ENCODE measurements at places on chromosomes 5 and 9.

GRCh38 chr5:120624021-120624563 lies 160.0 kb downstream of the PRR16 start:
- no peak for DNase-seq

DNA sequence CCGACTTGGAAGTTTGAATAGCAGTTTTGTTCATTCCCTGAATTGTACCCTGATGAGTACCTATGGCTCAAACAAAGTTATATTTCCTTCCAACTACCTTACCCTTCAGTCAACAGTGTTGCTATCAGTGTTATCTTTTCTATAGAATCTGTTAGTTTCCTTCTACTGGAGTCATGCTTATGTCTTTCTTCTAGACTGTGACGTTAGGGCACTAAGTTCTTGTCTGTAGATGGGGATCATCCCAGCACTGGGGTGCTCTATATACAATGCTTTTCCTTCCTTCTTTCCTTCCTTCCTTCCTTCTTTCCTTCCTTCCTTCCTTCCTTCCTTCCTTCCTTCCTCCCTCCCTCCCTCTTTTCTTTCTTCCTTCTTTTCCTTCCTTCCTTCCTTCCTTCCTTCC lies 973.0 kb downstream of the CDH12 start:
- DNase-seq = no peak

DNA sequence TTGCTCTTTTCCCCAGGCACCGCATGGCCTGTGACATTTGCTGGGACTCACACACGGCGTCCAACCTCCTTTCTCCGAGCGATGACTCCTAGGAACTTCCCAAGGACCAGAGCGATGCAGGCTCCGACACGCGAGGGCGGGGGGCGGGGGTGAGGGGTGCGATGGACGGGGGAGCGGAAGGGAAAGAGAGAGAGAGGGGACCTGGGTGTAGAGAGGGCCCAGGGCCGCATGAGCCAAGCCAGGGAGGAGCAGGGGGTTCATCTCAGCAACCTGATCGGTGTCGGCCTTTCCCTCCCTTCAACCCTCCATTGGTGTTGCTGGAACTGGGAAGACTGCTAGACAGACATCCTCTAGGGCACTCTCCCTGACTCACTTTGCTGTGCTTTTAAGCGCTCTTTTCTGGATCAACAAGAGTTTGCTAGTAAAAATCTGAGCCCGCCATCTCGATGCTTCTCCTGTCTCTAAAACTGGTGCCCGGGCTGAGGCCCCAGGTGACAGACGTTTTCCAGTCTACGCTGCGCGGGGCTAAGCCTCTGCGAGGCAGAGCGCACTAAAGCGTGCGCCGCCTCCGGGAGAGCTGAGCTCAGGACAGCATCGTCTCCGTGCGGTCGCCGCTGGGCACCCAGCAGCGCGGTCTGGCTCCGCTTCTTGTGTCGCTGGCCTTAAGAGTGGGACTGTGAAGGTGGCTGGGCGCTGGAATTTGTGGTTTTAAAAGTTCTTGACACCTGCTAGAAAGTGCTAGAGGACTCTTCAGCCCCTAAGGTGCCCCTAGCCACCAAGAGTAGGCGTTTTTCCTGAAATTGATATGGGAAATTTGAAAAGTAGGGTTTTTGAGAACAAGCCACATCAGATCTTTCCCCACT lies 1.0 kb upstream of the TSLP start:
- no peak for DNase-seq

DNA sequence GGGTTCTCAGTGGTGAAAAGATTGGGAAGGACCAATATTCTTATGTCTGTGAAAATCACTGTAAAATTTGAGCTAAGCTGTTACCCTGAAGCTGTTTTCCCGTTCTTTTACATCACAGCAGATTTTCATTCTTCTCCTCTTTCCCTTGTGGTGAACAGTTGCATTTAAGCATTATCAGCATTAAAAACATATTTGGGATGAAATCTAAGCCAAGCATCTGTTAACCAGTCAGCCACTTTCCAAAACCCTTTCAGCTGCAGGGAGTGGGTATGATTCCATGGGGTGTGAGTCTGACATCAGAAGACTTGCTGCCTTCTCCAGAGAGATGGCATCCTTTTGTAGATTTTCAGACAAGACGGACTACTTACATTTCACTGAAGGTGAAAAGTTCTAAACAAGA lies 97.2 kb downstream of the TRIO start:
- DNase-seq = no peak

DNA sequence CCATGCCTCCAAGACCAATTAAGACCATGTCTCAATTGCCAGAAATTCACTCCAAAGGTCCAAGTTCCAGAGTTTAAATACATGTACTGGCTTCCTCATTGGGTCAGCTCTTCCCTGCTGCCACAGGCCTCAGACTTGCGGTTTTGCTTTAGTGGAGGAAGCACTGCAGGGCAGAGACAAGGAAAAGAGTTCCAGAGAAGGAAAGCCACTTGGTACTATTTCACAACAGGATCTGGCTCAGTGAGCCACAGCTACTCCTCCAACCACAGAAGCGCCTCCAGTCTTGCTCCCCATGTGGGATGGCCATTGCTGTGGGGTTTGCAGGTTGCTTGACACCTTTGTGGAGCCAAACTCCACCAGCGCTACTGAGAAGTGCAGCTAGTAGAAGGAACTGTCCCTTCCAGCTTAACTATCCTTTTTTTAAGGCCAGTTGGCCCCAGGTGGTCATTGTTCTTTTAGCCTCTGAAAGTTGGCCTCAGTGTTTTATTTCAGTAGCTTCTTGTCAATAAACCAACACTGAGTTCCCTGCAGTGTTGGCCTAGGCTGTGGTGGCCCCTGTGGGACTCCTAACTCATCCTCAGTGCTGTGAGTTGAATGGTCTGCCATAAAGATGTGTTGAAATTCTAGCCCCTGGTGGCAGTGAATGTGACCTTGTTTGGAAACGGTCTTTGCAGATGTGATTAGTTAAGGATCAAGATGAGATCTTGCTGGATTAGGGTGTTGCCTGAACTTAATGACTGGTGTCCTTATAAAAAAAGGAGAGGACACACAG lies 93.7 kb upstream of the DAP start:
- no peak for DNase-seq

DNA sequence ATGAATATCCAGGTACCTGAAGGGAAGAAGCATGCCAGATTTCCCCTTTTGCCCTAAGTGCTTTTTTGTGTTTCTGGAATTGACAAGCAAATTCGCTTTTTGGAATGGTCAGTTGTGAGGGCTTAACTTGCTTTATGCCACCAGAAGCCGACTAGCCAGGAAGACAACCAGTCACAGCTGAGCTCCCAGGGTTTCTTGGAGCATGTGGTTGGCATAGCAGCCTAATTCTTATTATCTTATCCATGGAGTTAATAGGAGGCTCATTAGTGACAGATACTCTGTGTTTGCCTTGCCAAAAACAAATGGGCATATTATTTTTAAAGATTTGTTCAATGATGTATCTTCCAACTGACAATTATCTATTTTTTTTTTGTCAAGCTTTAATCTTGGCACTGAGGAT lies 500.7 kb downstream of the PTPRD start:
- DNase-seq = no peak

- DNase-seq = peak; percentile 60
Measured at GRCh38 chr5:181159286-181160151, 12.1 kb downstream of the OR2V2 start.

GRCh38 chr9:34771007-34771406 lies 61.1 kb upstream of the CCL21 start:
- no peak for DNase-seq

GRCh38 chr9:136590821-136591752 lies 45.2 kb upstream of the NOTCH1 start:
- DNase-seq = no peak

DNA sequence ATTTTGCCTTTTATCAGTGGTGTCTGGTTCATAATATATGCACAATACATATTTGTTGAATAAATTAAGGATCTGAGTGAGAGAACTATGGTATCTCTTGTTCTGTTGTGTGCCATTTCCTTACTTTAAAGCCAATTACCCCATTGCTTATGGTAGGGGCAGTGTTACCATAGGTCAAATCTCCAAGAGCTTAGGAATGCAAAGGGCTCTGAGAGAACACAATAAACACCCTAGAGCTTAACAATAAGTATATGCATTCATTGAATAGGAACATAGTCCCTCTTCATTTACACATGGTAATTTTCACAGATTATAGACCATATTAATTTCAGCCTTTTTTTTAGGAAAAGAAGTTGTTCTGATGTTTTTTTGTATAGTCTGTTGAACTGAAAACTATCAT lies 112.2 kb downstream of the MCTP1 start:
- no peak for DNase-seq

DNA sequence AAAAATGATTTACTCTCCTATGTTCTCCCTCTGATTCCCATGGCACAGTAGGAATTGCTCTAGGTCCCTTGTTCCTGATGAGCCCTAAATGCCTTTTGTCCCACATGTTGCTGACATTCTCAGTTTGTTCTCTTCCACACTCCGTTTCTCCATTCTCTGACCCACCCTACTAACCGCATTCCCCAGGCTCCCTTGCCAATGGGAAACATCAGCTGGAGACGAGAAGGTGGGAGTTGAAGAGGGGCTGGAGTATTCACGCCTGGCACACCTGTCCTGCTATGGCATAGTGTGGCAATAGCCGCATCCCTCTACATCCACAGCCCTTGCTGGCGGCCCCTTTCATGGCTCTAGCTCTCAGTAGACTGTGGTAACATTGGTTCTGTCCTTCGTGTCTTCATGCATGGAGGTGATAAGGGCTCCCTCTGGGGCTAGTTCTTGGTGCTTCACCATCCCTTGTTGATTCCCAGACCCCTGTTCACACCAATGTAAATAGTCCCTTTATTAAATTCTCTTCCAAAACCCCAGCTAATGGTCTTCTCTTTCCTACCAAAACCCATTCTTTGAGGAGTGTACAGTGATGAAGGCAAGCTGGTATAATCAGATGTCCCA lies 16.4 kb upstream of the ARL15 start:
- no peak for DNase-seq

- peak; percentile 82 for DNase-seq
Measured at GRCh38 chr5:126917918-126918614, 112.3 kb downstream of the MARCHF3 start.

DNA sequence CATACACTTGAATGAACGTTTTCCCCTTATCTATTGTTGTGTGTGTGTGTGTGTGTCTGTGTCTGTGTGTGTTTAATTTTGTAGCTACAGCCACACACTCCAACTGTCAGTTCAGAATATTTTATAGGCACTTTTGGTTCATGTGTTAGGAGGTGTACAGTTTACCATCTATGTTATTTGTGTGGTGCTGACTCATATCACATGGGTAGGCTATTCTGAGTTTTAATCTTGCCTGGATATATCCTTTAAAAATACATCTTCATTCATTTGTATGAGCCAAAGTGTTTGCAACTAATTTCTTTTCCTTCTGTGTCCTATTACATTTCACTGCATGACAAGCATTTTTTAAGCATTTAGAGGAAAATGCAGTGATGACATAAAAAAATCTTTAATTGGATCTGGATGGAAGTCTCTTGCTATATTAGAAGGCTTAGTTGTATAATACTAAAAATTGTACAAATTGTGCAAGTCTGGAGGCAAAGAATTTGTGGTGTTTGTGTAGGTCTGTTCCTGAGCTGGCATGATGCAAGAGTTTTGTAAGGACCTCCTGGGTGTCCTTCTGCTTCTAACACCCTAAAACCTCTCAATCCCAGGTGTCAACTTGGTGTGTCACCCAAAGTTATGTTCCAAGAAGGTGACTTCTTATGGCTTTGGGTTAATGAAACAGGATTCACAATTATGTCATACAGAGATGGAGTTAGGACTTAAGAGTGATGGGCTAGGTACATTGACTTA lies 52.4 kb upstream of the HMHB1 start:
- DNase-seq = no peak

DNA sequence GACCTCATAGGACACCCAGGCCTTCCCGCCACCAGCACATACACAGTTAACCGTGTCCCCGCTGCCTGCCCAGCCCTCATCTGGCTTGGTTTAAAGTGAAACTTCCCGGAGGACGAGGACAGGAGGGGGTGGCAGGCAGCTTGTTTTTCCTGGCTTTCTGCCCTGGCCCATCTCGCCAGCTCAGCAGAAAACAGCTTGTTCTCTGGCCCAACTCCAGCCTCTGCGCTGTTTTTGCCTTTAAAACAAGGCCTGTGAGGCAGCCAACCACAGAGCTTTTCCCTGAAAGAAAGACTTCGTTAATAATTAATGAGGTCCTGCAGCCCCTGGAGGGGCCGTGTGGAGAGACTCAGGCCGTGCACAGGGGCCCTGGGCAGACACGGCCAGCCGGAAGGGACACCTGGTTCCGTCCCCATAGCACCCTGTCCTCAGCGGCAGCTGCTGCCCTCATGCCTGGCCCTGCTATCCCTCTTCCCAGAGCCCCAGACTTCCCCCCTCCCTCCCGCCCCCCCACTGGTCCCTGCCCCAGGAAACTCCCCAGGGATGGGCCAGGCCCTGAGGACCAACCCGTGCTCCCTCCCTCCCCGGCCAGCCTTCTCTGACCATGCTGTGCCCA lies 108.7 kb downstream of the RXRA start:
- DNase-seq = peak; percentile 96

GRCh38 chr9:129781131-129781530 lies 21.9 kb upstream of the TOR1B start:
- DNase-seq = no peak

- DNase-seq = no peak
Measured at GRCh38 chr5:124796495-124796894, 50.1 kb upstream of the ZNF608 start.

GRCh38 chr5:980001-980588 lies 28.5 kb upstream of the NKD2 start:
- no peak for DNase-seq

DNA sequence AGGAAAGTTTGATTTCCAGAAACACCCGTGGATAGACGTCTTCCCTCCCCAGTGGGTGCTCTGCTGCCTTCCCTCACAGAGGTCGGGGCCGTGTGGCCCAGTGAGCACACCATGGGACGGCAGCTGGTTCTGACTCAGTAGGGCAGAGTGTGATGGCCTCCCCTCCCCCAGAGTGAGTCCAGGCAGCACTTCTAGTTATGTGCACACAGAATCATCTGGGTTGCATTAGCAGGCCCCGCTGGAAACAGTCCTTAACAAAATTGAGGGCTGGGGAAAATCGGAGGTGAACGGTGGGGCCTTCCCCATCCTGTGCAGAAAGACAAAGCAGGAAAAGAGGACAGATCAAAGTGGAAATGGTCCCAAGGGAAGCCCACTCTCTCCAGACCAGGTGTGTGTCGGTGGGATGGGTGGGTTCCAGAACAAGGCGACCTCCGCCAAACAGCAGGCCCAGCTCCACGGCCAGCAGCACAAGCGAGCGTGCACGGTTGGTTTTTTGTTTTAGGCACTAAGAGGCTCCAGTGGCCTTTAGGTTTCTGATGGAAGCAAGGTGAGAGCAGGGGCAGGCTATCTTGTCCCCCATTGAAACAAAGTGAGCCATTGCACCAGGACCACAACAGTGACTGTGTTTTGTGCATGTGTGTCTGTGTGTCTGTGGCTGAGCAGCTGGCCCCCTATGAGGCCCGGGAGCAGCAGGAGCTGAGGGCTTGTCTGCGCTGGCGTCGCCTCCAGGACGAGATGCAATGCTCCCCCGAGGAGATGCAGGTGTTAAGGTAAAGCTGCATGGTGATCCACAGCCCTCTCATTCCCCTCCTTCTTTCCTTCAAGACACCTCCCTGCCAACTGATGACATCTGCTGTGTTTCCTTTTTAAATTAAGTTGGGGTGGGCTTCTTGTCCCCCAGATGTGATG lies 201.5 kb downstream of the AOPEP start:
- no peak for DNase-seq

All from NCI-H1092 treated with DMSO at 0.1 percent for 48 hours (cell line).